ENCODE measurements at places on chromosomes 12 and 14.

- DNase-seq = no peak
Measured at GRCh38 chr14:55389330-55389729, 22.3 kb downstream of the ATG14 start.

- DNase-seq = no peak
Measured at GRCh38 chr12:111341426-111342065, 27.3 kb downstream of the PHETA1 start.

DNA sequence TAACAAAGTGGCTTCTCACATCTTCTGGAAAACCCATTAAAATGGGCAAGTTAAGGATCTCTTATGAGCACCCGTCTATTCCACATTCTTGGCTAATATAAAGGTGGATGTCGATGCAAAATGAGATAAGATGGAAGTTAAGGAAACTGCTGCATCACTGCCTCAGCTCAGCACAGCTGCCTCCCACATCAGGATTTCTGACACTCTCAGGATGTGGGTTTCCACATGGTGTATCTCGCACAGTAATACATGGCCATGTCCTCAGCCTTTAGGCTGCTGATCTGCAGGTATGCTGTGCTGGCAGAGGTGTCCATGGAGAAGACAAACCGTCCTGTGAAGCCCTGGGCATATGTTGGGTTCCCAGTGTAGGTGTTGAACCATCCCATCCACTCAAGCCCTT, 1348.0 kb downstream of the TMEM121 start:
- DNase-seq = no peak

DNA sequence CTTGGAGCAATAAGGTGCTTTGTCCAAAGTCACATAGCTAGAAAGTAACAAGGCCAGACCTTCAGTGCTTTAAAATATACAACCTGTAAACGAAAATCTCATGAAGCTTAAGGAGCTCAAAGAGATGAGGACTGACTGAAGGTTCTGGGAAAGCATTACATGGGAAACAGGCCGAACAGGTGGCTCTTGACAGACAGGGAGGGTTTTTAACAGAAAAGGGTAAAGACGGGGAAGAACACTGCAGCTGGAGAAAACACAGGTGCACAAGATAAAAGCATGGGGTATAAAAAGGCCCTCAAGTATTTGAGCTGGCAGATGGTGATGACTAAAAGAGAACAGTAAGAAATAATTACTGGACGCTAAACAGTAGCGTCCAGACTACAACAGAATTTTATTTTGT, 257.2 kb downstream of the NELL2 start:
- no peak for DNase-seq

- no peak for DNase-seq
Measured at GRCh38 chr12:15044471-15044870, 71.6 kb downstream of the PDE6H start.

GRCh38 chr14:105100910-105101309, 35.7 kb upstream of the GPR132 start:
- no peak for DNase-seq

DNA sequence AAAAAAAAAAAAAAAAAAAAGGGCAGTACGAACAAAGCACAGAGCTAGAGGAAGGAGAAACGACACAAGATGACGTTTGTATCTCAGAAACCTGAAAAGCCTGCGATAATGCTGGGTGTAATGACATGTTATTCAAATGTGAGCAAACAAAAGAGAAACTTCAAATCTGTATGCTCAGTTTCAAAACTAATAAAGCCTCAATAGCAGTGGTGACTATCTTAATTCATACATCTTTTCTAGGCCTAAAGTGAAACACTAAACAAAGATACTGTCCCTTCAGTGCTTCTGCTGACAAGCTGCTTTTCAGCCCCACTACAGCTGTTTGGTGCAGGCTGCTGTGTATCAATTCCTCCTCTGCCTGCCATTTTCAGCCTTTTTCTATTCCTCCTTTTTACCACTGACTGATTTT, 15.8 kb downstream of the ITPR2 start:
- DNase-seq = no peak

DNA sequence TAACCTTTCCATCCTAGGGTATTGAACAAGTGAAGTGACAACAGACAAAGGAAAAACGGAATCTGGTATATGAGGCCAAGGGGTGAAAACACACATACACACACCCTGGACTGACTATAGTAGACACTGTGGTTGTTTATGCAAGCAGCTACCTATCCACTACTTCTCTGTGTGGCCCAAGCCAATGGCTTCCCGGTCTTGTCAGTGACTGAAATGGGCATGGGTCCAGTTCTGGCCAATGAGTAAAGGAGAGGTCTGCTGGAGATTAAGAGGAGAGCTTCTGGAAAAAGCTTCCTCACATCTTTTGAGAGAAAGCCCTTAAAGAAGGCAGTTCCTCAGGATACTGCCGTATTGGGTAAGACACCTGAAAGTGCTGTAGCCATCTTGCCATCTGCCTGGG, 19.3 kb downstream of the MBIP start:
- DNase-seq = no peak

- no peak for DNase-seq
Measured at GRCh38 chr12:50117057-50117622, 5.1 kb downstream of the COX14 start.

- DNase-seq = no peak
Measured at GRCh38 chr14:72856530-72857266, 37.2 kb downstream of the DPF3 start.

GRCh38 chr14:40903709-40904108, 703.0 kb upstream of the LRFN5 start:
- DNase-seq = no peak

GRCh38 chr12:20426191-20426590, 57.9 kb downstream of the PDE3A start:
- no peak for DNase-seq

DNA sequence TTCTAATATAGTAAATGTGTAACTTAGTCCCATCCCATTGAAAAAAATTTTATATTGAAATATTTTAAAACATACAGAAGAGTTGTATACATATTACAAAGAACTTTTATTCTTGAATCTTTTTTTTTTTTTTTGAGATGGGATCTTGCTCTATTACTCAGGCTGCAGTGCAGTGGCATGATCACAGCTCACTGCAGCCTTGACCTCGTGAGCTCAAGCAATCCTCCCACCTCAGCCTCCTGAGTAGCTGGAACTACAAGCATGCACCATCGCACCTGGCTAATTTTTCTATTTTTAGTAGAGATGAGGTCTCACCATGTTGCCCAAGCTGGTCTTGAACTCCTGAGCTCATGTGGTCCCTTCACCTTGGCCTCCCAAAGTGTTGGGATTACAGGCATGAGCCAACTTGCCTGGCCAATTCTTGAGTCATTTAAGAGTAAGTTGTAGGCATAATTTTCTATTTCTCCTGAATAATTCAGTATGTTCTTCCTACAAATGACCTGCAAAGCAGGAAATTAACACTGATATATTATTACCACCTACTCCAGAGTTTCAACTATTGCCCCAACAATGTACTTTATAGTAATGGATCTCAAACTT, 153.0 kb upstream of the BMP4 start:
- DNase-seq = no peak

DNA sequence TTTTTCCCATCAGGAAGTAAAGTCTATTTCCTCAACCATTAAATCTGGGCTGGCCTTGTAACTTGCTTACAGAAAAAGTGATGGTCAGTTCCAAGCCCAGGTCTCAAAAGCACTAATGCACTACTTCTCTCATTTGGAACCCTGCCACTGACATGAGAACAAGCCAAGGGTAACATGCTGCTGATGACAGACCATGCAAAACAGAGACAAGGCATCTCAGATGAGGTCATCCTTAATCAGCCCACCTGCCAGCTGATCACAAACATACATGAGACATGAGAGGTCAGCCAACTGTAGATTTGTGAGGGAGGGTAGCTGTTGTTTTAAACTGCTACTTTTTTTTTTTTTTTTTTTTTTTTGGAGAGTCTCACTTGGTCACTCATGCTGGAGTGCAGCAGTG, 16.2 kb downstream of the TWF1 start:
- no peak for DNase-seq

GRCh38 chr12:9730011-9730410, 2.9 kb downstream of the CLECL1 start:
- no peak for DNase-seq

GRCh38 chr12:40225984-40226602, 1.3 kb downstream of the LRRK2 start:
- DNase-seq = no peak

DNA sequence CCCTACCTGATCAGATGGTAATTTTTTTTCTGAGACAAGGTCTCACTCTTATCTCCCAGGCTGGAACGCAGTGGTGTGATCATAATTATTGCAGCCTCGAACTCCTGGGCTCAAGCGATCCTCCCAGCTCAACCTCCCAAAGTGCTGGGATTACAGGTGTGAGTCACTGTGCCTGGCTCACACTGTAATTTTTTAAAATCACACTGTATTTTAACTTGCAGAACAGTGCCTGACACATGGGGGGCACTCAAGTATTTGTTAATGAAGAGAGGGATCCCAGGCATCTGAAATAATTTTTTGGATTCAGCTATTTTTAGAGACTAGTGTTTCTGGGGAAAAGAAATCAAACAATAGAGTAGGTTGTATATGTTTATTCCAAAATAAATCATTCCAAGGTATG, 21.7 kb downstream of the LIMA1 start:
- DNase-seq = no peak

DNA sequence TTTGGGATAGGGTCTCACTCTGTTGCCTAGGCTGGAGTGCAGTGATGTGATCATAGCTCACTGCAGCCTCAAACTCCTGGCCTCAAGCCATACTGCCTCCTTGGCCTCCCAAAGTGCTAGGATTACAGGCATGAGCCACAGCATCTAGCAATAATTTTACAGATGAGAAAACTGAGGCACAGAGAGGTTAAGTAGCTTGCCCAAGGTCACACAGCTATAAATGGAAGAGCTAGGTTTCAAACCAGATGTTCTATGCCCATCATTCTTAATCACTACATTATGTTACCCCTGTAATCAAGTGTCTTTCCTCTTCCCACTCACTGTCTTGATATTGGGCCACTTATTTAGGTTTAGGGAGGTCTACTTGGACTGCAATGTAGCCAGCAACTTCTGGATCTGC, 3.6 kb downstream of the SLC17A8 start:
- DNase-seq = no peak

DNA sequence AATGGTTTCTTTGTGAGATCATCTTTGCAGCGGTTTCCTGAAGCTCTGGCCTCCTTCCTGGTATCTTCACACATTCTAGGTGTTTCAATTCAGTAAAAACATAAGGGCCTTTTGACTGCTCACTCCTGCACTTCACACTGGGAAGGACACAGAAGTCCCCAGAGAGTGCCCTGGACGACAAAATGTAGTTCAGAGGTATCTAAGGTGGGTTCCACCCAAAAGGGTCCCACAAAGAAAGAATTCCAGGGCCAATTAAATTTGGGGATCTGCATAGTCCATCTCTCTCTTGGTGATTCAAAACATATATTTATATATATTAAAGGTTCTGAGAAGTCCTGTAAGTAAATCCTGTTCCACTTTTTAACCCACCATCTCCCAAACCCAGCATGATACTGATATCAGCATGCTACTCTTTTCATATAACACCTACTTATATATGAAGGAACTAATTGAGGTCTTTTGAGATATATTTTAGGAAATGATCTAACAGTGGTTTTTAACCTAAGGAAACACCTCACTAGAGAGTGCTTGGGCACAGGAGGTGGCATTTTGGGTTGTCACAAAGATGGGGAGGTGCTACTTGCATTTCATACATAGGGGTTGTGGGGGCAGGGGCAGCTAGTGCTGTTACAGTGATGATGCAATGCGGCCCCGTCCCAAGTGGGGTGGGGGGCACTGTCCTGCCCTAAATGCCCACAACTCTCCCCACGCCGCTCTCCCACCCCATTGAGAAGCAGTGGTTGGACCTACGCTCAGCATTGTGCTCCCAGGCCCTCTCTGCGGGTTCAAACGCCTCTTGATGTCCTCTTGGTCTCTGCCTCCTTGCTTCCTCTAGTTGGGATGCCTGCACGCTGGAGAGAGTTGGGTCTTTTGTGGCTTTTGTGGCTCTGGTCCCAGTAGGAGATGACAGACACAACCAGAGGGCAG, 109.4 kb downstream of the ARF6 start:
- DNase-seq = peak; percentile 35

- DNase-seq = no peak
Measured at GRCh38 chr12:5899675-5900074, 45.4 kb downstream of the ANO2 start.

All from CD8-positive, alpha-beta T cell (primary cell).